ENCODE measurements at places on chromosomes 4 and X.

DNA sequence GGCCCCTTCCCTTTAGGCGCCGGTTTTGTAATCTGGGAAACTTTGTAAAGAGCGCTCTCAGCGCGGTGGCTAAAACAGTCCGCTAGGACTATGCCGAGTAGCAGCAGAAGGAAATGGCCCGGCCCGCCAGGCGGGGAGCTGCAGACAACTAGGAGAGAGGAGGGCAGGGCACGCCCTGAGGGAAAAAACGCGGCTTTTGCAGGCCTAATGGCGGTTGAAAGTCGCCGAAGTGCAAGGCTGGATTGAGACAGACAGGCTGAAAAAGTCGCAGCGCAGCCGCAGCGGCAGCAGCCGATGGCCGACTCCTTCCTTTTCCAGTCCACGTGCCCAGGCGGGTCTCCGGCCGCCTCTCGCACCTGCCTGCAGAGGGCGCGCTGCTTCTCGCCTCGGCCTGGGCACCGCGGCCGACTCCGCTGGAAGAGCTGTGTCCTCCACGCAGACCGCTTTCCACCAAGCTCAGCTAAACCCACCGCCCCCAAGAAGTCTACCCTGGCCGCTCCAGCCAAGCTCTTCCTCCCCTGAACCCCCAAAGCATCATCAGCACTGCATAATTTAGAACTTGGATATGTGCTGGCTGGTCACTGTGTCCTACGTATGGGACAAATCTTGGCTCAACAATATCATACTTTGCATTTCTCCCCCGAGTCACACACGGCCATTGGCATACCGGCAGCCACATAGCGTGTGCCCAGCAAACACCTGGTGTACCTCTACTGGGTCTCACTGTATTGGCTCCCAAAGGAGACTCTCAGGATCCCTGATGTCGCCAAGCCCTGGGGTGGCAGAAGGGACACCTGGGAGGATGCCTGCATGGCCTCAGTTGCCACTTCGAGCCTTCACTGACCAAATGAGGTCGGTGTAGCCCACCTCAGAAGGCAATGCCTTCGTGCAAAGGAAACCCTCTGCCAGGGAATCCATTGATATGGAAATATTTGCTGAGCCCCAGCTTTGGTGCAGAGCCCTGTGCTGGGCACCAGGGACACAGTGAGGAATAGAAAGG lies 14.5 kb downstream of the SLC25A5 start:
- peak; percentile 72 for DNase-seq

DNA sequence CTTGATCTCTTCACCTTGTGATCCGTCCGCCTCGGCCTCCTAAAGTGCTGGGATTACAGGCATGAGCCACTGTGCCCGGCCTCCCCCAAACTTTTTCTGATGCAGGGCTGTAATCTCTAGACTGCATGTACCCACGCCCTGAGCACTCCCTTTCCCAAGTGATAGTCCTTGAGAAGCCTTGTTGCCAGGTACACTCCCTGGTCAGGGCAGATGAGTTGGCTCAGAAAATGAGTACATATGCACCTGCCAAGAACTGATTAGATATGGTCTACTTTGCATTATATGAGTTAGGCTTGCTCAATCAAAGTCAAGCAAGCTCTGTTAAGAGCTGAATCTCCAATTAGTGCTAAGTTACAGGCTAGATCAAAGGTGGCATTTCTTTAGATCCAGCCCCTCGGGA lies 20.3 kb downstream of the APOO start:
- no peak for DNase-seq

DNA sequence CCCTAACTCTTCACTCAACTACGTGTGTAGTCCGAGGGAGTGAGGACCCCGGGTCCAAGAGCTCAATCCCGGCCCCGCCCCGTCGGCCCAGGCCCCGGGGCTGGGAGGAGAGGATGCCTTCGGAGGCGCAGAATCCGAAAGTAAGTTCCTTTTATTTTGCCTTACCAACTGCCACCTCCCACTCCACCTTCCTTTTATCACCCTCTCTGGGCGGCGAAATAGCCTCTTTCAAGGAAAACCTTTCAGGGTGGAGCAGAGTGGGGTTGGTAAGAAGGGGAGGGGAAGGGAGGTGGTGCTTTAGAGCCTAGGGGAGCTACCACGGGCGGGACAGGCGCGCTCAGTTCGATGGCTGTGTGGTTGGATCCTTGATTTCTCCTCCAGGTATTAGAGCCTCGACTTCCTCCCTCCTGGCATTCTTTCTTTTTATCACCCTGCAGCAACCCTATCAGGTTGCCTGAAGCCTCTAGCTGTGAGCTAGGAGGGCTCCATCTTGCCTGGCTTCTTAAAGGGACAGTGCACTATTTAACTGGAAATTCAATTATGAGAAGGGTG lies 191.2 kb downstream of the RRAGB start:
- DNase-seq = peak; percentile 3

GRCh38 chrX:136203951-136204350 lies 47.2 kb downstream of the MAP7D3 start:
- no peak for DNase-seq

DNA sequence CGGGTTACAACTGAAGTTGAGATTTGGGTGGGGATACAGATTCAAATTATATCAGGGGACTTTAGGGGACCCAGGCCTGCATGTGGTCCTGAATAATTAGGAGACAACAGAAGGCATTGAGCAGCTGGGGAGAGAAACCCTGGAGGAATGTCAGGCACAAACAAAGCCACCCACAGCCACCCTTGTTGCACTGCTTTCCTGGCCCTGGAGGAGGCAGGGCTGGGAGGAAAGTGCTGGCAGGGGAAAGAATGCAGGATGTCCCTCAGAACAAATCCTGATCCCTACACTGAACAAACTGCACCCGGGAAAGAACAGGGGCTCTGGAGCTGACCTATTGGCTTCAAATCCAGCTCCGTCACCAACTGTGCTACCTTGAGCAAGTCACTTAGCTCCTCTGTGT lies 214.1 kb upstream of the ATP6AP2 start:
- no peak for DNase-seq

DNA sequence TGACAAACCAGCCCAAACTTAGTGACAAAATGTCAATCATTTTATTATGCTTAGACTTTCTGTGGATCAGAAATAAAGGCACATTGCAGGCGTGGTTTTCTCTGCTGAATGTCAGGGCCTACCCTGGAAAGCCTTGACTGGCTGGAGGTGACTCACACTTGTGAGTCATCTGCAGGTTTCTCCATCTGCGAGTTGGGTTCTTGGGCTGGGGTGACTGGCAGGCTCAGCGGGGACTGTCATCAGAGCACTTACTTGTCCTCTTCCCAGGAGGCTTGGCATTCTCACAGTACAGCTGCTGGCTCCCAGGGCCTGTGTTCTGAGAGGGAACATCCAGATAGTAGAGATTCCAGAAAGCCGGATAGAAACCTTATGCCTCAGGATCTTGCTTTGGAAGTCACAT lies 153.8 kb upstream of the AGA start:
- DNase-seq = no peak

GRCh38 chr4:149164282-149164681 lies 651.4 kb downstream of the IQCM start:
- DNase-seq = no peak

- DNase-seq = no peak
Measured at GRCh38 chr4:37157476-37158167, 86.9 kb upstream of the NWD2 start.
